ENCODE measurements at places on chromosomes 13 and 19.

DNA sequence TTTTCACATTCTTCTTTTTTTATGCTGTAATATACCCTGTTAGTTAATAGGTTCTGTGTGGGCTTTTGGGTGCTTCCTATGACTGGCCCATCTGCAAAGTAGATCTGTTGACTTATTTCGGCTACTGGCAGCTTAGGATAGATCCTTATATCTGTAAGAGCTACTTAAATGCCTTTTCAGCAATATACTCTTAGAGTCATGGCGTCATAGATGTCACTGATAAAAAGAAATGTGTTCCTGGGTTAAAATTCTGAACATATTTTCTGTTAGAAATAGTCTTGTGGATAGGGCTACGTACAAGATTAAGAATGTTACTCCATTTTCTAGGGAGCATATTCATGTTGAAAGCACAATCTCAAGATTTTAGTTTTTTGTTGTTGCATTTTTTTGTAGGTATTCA lies 4.7 kb downstream of the AKAP11 start:
- no peak for DNase-seq

DNA sequence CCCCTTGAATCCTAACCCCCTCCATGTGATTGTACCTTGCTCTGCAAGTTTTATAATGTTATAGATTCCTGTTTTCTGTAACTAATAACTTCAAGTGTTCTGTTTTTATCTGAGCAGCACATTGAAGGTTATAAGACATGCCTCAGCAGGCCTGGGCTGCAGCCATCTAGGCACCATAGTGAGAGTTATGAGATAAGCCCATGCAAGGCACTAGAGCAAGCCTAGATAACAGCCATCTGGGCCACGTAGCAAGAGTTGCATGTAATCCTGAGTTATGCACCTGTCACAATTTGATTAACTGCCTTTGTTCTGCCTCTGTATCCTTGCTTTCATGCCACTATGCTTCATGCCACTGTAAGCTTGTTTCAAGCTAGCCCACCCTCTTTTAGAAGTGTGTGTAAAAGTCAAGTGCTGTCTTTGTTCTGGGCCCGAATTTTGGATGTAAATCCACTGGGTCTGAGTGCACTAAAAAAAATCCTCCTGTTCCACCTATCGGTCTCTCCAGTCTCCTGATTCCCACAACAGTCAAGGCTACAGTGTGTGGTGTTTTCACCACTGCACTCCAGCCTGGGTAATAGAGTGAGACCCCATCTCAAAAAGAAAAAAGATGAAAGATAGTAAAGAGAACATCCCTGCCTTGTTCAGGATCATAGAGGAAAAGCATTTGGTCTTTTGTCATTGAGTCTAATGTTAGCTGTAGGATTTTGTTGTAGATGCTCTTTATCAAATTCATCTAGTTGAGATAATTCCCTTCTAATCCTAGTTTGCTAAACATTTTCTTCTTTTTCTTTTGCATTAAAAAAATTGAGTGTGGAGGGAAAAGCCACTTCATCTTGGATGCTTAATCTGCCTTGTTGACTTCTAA lies 16.0 kb upstream of the KBTBD6 start:
- DNase-seq = no peak

DNA sequence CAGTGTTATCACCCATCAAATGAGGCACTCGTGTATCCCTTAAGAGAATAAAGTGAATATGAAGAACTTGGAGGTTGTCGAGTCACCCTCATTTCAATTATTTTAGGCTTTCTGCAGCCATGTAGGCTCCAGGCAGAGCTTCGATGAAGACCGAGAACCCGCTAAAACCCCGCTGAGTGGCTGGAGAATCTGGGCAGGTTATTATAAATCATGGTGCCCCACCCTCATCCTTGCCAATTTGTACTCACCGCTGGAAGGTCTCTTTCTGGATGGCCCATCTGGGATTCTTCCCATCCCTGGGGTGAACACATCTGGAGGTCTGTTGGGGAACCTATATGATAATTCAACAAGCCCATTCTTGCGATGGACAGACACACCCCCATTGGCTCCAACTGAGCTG lies 190.8 kb downstream of the ZNF536 start:
- DNase-seq = no peak

GRCh38 chr13:74219566-74219965 lies 85.4 kb upstream of the KLF12 start:
- DNase-seq = no peak

DNA sequence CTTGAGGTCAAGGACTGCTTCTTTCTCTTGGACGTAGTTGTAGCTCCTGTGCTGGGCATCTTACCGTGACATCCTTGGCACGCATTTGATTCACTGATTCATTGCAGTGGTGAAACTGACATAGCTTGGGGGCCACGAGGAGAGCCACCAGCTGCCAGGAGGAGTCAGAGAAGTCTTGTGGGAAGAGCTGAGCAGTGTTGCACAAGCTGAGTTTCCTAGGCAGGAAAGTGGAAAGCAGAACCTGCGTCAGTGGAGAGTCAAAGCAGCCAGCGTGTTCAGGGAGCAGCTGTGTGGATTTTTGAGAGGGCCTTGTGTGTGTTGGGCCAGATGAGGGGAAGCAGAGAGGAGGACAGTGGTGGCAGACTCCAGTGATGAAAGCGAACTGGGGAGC lies 5.3 kb upstream of the GPR183 start:
- DNase-seq = no peak

DNA sequence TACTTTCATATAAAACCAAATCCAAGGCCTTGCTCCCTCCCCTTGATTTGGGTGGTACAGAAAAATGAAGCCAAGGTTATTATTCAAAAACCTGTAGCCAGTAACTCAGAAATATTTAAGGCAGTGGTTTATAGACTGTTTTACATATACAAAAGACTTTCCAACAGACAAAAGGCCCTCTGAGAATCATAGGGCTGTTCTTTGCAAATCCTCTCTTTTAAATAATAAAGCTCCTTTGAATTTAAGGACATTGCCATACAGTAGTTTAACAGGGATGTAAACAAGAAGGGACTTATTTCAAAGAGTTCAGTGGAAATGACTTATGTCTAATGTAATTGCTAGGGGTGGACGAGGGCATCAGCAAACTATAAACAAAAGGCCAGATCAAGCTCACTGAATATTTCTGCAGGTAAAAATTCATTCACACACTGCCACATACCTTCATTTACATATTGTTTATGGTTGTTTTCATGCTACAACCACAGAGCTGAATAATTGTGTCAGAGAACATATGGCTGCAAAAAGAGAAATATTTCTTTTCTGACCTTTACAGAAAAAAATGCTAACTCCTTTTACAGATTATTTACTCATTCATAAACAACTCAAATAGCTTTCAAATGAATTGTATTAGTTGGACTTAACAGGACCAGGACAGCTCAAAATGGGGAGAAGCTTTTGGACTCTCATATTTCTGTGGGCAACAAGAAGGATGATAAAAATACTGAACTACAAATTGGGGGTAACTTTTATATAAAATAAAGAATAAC lies 665.6 kb downstream of the SLITRK1 start:
- DNase-seq = no peak

GRCh38 chr13:23758798-23759527 lies 130.2 kb downstream of the MIPEP start:
- no peak for DNase-seq

DNA sequence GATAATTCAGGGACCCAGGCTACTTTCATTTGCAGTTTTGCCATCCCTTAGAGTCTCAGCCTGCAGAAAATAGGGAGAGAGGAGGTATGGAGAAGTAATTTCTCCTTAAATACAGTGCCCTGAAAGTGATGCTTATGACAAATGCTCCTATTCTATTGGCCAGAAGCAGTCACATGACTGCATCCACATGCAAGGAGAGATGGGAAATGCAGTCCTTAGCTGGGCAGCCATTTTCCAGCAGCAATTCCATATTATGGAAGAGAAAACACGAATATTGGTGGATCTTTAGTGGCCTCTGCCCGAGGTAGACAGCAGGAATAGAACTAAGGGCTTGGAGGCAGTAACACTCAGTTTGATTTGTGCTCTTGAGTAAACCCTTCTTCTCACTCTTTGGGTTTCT lies 39.4 kb downstream of the VAV1 start:
- DNase-seq = no peak

- no peak for DNase-seq
Observed at GRCh38 chr19:1465191-1466016, 13.6 kb downstream of the C19orf25 start.

DNA sequence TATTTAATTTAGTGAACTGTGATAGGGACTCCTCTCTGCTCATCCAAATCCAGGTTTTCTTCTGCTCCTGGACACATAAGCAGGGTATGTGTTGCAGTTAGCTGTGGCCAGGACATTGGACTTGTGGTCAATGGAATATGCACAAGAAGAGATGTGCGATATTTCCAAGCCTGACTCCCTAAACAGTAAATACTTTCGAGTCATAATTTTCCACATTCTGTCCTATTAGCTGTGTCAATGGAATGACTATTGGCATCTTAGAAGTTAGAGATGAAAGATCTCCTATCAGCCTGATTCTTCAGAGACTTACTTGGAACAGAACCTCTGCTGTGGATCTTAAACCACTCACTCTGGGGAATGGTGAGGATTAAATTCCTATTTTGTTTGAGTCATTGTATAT lies 771.0 kb downstream of the EFNB2 start:
- DNase-seq = no peak

DNA sequence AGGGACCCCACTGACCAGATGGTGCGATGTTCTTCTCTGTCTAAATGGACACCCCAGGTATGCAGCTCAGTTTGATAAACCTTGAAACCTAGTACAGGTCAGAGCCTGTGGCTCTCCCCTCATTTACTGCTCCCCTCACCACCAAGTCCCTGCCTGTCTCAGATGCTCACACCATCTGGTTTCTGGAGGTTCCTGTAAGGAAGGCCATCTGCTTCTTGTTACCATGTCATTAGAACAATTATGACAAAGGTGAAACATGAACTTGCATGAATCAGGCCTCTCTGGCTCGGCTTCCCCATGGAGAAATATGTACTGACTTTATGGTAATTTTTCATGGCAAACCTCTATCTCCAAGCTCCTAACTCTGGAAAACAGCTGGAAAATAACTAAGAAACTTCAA lies 965.7 kb downstream of the UQCRFS1 start:
- no peak for DNase-seq

DNA sequence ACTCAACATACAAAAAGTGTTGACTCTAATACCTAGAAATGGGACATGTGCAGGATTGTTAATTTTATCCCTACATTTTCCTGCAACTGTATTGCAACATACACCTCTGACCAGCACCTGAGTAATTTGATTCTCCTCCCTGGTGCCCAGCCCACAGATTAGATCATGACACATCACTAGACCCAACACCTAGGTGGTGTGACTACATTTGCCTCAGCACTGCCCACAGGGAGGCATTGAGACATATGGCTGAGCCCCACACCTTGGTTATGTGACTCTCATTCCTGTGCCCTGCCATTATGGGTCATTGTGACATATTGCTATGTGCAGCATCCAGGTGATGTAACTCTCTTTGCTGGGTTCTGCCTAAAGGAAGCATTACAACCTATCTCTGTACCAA lies 13.2 kb upstream of the ZNF254 start:
- DNase-seq = no peak

- no peak for DNase-seq
Observed at GRCh38 chr13:35995136-35995535, 136.0 kb downstream of the DCLK1 start.

DNA sequence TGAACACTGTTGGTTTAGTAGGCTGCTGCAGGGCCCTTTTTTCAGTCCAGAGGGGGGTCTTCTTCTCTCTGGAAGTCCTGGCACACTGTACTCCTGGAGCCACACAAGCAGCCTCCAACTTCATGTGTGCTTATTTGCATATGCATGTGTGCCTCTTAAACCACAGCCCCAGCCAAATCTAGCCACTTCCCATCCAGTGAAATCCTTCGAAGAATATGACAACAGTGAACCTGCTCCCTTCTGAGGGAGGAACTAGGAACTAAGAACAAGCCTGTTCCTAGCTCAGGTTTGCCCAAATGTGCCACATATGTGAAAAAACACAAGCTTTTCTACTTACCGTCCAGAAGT lies 348.5 kb downstream of the FOXO1 start:
- DNase-seq = no peak

- DNase-seq = no peak
Observed at GRCh38 chr13:34751492-34751891, 190.6 kb upstream of the NBEA start.

DNA sequence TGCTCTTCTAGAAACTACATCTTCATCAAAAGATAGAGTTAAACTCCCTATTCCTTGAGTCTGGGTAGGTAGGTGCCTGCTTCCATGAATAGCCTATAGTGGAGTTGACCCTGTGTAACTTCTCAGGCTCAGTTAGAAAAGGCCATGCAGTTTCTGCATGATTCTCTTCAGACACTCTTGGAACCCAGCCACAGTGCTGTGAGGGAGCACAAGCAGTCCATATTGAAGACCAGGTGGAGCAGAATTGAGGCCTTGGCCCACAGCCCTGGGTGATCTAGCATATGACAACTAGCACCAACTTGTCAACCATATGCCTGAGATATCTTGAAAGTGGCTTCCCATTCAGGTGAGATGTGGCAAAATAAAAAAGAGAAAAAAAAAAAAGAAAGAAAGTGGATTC lies 10.3 kb upstream of the PAN3 start:
- no peak for DNase-seq

DNA sequence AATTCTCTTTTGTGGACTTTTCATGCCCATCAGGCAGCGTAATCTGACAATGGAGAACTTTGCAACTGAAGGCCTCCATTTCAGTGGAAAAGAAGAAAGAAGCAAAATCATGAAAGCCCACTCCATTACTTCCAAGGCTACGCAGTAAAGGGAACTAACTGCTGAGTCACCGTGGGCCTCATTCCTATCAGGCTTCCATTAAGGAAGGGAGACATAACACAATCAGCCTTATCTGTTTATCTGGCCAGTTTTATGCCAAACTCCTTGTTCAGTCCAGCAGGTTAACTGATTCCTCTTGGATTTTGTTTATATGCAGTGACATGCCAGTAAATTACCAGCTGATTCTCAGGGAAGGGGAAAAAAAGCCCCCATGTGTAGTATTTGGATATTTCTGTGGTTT lies 56.8 kb upstream of the KATNAL1 start:
- no peak for DNase-seq

- no peak for DNase-seq
Observed at GRCh38 chr19:7772752-7773291, 9.8 kb downstream of the CLEC4M start.

GRCh38 chr19:41711376-41712261 lies 3.2 kb downstream of the CEACAM5 start:
- no peak for DNase-seq

GRCh38 chr19:13995017-13995728 lies 10.9 kb downstream of the RFX1 start:
- DNase-seq = no peak

DNA sequence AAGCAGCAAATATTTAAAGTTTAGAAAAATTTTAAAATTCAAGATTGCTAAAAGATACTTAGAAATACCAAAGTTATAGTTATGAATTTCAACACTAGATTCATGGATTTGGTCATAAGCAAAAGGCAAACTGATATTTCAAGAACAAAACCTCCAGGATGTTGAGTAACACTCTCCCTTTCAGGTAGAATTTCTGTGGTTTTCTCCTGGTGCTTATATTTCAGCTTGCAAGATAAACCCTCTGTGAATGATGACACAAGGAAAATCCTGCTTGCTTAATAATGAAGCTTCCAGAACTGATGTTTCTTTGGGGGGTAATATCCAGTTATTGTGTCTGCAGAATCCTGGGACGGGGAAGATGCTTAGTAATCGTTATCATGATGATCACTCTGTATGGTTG lies 320.3 kb upstream of the EDNRB start:
- DNase-seq = no peak
